ENCODE measurements at places on chromosomes 5 and 9. TPM values are rescaled to one million over a fixed set of nuclear protein-coding genes. Genes with fewer than 3 reads are reported as not detected.
A peak's percentile ranks its signal among the peaks of the same experiment; 100 is the strongest.

DNA sequence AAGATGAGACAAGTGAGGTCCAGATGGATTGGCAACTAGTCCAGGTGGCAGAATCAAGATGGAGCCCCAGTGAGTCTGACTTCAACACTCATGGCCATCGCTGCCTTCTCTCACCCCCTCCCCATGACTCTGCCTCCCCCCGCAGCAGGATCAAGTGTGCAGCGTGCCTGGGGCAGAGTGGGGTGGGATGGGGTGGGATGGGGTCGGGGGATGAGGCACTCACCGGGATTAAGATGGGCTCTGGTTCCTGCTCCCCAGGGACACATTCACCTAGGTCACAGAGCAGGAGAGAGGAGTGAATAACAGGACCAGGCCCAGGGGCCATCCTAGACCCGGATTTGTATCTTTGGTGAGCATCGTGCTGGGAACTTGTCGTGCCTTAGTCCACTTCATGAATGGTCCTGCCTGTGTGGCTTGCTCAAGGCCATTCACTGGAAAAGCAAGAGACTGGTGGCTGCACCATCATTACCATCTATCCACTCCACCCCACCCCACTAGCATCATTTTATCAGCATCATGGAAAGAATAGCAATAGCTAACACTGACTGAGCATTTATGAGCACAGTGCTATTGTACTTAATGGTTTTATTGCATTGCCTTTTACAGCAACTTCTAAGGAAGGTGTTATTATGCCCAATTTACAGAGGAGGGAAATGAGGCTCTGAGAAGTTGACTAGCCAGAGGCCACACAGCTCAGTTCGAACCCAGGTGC, 8.5 kb downstream of the AMBP start:
- DNase-seq, result no peak

DNA sequence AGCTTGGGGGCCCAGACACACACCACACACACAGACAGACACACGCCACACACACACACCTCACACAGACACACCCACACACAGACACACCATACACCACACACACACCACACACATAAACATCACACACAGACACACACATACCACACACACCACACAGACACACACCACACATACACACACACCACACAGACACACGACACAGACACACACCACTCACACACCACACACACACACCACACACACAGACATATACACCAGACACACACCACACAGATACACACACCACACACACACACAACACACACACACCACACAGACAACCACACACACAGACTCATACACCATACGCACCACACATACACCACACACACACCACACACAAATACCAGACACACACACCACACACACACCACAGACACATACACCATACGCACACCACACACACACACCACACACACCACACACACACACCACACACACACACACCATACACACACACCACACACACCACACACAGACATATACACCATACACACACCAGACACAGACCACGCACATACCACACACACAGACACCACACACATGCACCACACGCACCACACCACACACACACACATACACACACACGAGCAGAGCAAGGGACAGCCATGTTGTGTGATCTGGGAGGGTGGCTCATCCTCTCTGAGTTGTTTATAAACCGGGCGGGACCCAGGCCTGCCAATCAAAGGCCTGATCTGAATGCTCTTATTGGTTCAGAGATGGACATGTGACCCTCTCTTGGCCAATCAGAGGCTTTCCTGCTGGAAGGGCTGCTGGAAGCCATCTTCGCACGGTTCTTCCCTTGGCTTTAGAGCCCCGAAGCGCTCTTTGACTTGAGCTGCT, 148.3 kb downstream of the GAPVD1 start:
- DNase-seq, result no peak

DNA sequence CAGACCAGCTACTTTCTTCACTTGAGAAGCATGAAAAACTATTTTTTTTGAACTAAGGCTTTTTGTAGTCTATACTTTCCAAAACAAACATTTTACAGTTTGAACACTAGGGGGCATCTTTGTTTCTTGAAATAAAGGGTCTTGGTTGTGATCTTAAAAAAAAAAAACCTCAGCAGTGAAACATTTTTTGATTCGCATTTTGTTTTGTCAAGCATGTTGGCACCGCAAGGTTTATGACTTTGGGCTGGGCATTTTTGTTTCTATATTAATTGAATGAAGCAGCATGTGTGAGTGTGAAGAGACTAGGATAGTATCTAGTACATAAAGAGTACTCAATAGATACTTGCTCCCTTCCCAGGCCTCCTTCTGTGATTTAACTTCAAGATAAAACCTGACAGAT, 31.6 kb upstream of the ACOT12 start:
- DNase-seq, result peak; percentile 34

DNA sequence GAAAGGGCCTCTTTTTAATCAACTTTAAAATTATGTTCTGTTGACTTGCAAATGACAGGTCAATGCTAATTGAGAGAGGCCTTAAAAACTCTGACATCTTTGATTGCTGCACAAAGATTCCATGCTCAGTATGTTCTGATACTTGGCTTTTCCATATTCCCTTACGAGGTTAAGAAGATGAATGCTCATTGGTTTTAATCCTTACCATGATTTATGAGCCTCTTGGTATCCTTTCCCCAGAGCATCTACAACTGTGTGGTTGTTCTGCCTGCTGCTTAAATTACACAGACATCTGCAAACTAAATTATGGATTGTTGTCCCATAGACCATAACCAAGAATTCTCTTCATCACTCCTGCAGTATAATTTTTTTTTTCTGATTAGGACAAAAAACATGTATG, 352.6 kb downstream of the CDH12 start:
- DNase-seq, result no peak

DNA sequence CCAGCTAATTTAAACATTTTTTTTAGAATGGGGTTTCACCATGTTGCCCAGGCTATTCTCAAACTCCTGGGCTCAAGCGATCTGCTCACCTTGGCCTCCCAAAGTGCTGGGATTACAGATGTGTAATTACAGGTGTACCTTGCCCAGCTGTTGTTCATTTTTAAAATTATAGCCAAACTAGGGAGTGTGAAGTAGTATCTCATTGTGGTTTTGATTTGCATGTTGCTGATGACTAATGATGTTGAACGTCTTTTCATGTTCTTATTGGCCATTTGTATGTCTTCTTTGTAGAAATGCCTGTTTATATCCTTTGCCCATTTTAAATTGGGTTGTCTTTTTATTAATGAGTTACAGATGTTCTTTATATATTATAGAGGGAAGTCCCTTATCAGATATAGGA, 31.5 kb downstream of the EHMT1 start:
- DNase-seq, result no peak

DNA sequence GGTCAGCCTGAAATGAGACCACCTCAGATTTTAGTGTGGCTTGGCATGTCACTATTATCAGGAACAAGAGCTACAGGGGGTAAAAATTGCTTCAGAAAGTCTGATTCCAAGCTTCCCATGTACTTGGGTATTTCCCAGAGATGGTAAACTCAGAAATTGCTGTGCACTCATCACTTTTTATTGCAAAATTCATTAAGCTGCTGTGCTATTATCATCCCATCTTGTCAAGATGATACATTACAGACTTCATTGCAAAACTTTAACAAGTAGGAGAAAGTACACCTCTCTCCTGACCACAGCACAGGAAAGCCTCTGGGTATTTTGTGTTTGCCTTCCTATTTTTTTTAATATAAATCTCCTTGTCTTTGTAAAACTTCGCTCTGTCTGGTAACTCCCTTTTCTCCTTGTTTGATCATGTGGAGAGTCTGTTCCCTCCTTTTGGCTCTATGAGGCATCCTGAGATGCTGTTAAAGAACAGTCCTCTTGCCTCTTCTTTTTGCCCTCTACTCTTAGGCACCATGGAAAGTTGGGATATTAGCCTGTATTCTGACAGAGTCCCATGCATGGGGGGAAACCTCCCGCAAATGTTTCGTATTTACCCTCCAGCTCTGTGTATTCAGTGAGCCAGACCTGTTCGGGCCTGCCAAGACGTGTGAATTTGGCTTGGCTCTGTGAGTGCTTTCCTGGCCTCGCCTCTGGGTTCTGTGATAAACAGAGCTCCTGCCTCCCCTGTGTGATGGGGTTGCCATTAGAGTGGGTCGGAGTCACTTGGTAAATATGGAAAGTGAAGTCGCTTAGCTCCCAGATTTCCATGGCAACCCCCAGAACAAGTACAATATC, 260.7 kb downstream of the NR3C1 start:
- DNase-seq, result no peak

The CDH12 gene
- polyA plus RNA-seq, result 7.4 TPM

The SRD5A1 gene
- 9.9 TPM for polyA plus RNA-seq

The UAP1L1 gene
- polyA plus RNA-seq, result 5.4 TPM

The PCDHB14 gene
- polyA plus RNA-seq, result 8.5 TPM

Measured in right renal cortex interstitium (tissue), 3 donors.